ENCODE measurements at places on chromosomes 5 and 9.
A peak's percentile ranks its signal among the peaks of the same experiment; 100 is the strongest.

GRCh38 chr9:106478312-106478711, 384.7 kb upstream of the ZNF462 start:
- no peak for DNase-seq

GRCh38 chr9:124426361-124426760, 11.1 kb upstream of the PSMB7 start:
- DNase-seq = no peak

- DNase-seq = no peak
Observed at GRCh38 chr9:130908878-130909355, 12.3 kb upstream of the QRFP start.

GRCh38 chr9:129919277-129919676, 84.0 kb downstream of the USP20 start:
- no peak for DNase-seq

DNA sequence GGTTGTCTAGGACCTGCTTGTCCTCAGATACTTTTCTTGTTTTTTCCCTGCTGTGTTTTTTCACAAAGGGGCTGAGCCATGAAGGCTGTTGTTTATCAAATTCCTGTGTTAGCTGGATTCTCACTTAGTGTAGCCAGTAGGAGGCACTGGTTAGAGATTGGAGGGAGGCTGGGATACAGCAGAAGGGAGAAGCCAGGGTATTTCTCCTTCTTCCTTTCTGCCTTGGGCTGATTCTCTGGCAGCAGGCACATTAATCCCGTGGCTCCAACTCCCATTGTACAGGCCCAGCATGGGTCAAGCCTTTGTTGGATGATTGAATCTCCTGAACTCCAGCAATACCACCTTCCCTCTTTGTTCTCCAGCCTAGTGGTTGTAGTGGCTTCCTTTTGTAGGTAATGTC, 46.4 kb upstream of the FAM170A start:
- DNase-seq = no peak

GRCh38 chr5:2433086-2433485, 318.4 kb downstream of the IRX2 start:
- DNase-seq = no peak

GRCh38 chr9:82903503-82903902, 159.4 kb downstream of the RASEF start:
- DNase-seq = no peak

- DNase-seq = no peak
Observed at GRCh38 chr5:119301906-119302305, 53.9 kb upstream of the TNFAIP8 start.

DNA sequence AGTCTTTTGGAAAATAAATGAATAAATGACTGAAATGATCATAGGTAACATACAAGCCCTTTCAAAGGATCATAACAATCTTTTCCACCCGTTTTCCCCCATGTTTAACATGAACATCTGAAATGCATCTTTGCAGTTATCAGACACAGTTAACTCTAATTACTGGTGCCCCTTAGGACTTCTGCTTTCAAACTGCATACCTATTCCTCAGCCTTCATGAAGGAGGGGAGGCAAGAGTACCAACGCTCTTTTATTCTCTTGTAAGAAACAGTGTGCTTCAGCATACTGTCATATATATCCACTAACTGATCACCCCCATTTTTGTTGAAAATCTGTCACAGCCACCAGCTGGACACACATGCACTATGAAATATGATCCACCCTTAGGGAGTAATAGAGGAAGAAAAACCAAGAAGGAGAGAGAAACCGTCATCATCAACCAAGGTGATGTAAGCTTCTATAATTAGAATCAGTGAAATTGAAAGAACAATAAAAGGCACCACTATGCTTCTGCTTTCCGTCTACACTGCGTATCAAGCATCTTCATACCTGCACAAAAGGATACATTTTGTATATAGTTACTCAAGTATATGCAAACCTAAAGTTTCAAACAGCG, 98.7 kb downstream of the RAPGEF6 start:
- no peak for DNase-seq

DNA sequence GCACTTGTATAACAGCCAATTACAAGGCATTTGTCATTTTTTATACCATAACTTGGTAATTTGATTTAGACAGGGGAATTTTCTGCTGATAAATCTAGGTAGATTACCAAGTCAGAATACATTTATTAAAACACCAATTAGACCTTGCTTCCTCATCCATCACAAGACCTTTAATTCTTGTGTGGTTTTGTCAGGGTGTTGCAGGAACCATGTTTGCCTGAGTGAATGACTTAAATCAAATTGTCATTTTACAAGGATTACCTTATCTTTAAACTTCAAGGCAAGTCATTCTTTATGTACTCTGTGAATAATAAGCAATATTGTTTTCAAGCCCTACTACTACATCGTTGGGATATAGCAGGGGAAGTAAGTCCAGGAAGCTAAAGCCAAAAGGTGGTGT, 257.7 kb downstream of the KCTD16 start:
- DNase-seq = no peak

DNA sequence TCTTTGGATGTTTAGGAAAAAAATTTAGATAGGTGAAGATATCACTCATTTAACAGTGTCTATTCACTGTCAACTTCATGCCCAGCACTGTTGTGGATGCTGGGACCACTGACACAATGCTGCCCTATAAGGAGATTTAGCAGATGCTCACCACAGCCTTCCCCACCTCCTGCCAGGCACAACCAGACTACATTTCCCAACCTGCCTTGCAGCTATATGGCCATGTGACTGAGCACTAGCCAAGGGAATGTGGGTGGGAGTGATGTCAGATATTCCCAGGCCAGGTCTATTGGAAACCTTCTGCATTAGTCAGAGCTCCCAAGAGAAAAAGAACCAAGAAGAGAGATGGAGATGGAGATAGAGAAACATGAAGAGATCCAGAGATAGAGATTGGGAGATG, 302.6 kb upstream of the TAS2R1 start:
- DNase-seq = no peak

- no peak for DNase-seq
Observed at GRCh38 chr9:108857572-108857971, 1.8 kb upstream of the ACTL7B start.

DNA sequence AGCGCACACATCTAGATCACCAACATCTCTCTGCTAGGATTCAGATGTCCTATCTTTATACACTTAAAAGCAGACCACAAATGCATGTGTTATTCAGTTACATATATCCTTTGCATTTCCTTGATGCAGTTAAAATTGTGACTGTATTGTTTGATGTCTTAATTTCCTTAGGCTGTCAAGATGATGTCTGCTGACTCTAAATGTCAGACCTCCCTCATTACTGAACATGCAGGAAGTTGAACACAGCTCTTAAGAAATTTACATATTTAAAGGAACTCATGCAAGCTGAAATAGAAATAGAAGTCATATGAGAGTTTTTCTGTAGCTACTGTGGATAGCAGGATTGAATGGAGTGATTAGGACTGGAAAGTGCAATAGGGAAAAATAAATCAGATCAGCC, 336.5 kb upstream of the SEMA6A start:
- DNase-seq = no peak

DNA sequence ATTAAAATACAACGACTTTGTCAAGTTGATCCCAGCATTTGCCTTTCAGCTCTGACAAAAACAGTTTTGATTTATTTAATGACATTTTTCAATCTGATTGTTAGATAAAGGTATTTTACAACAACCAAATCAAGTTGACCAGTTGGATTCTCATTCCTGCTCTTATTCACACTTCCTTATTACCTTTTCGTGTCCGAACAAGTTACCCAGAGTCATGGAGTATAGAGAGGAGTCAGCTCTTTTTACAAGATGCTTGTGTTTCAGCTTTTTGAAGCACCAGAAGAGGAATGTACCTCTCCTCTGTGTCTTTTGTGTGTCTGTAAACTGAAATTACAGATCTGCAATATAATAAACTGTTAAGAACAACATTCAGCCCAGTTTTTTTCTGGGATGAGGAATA, 151.3 kb upstream of the TMEM161B start:
- DNase-seq = no peak

- peak; percentile 41 for DNase-seq
Observed at GRCh38 chr9:127121628-127122175, 733 bp downstream of the ANGPTL2 start.

DNA sequence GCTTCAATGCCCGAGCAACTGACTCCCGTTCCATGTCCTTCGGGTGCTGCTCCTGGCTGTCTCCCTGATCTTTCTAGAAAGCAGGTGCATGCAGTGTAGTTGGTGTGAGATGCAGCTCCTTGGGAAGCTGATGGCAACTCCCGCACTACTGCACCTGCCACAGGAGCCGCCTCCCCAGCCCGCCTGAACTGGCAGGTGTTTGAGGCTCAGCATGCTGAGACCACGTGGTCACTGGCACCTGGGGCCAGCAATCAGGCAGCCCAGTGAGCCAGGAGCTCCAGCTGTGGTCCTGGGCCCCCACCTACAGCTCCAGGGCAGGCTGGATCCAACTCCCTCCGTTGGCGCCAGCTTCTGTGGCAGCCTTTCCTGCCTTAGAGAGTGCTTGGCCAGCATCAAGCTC, 111.5 kb downstream of the ICE1 start:
- no peak for DNase-seq

DNA sequence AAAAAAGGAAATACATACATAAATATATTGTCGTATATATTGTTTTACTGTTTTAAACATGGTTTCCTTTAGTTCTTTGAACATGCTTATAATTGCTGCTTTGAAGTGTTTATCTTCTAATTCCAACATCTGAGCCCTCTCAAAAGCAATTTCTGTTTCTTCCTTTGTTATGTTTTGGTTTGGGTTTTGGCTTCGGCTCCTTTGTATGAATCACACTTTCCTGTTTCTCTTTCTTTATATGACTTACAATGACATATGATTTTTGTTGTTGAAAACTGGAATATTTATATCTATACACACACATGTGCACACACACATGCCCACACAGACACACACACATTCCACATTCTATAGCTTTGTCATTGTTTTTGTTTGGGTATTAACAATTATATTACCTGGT, 1206.7 kb downstream of the CDH12 start:
- DNase-seq = no peak

- DNase-seq = no peak
Observed at GRCh38 chr5:176545737-176546509, 3.2 kb upstream of the CDHR2 start.

DNA sequence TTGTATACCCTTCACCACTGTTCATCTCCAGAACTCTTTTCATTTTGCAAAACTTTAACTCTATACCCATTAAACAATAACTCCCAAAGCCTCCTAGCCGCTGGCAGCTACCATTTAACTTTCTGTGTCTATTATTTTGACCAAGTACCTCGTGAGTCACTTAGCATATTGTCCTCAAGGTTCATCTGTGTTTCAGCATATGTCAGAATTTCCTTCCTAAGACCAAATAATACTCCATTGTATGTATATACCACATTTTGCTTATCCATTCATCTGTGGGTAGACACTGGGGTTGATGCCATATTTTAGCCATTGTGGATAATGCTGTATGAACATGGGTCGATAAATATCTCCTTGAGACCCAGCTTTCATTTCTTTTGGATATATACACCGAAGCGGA, 17.4 kb downstream of the ERBIN start:
- no peak for DNase-seq

DNA sequence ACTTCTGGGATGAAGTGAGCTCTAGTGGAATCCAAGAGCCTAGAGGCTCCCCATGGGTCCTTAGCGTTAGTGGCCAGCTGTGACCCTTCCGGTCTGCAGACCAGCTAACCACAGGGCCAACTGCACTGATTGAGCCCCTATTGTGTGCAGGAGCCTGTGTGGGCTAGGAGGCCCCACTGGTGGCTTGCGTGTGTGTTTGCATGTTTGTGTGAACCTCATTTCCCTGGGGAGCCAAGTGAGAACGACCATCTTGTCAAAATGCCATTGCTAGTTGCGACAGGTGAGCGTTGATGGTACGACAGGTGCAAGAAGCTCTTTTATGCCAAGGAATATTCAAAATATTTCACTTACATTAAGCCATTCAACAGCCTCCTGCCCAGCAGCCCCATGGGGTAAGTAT, 44.1 kb upstream of the ANKRD33B start:
- DNase-seq = no peak

DNA sequence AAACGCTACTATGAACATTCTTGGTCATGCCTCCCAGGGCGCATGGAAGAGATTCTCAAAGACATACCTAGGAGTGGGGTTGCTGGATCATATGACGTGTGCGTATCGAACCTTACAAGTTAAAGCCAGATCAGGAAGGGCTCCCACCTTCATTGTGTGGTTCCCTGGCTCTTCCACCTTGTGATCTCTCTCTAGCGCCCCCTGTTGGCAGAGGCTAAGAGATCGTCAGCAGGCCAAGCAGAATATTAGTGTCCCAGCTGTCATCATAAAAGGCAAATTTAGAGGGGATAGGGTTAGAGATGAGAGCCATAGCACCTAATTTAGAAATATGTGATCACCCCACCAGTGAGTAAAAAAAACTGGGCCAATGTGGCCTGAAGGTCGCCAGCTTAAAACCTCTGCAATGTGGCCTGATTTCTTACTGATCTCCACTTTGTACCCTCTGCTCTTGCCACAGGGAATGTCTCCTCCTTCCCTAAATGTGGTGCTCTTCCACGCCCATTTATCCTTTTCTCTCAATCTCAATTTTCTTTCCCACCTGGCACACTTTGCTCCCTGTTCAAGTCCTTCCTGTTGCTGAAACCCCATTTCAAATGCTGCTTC, 91.7 kb upstream of the SHB start:
- peak; percentile 47 for DNase-seq

- peak; percentile 53 for DNase-seq
Observed at GRCh38 chr9:77647267-77648233, 572 bp downstream of the GNA14 start.

DNA sequence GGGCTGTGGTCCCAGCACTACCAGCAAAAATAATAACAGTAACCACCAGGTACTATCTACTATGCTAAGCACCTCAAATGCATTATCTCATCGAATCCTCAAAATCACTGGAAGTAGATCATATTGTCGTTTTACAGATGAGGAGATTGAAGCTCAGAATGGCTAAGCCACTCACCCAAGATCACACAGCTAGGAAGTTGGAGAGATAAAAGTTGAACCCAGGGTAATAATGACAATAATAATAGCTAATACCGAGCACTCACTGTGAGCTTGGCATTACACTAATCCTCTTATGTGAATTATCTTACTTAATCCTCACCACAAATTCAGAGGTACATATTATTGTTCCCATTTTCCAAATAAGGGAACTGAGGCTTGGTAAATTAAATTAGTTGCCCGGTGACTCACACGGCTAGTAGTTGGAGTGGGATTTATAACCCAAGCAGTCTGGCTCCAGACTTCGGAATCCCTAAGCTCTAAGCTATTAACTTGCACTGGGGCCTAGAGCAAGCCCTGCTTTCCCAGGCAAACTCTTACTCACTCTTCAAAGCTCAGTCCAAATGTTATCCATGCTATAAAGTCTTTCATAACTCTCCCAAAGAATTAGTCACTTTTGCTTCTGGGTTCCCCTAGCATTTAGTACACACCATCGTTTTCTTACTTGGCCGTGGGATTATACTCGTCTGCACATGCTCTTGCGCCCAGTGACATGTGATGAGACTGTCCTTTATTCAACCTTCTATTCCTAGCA, 3.8 kb downstream of the ARSI start:
- DNase-seq = no peak

DNA sequence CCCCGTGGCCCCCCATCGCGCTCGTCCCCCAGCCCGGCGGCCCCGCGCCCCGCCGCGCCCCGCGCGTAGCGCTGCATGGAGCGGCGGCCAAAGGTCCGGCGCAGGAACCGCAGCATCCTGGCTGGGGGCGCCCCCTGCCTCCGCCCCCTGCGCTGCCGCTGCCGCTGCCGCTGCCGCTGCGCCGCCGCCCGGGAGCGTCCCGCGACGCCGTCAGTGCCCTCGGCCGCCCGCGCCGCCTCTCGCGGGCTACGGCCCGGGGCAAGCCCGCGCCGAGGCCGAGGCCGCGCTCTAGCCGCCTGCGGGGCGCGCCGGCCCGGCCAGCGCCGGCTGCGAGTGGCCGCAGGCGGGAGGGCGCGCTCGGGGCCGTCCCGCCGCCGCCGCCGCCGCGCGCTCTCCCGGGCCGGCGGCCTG, 523 bp downstream of the EPB41L4B start:
- DNase-seq = peak; percentile 35
